ENCODE measurements at places on chromosomes 7 and 10.

GRCh38 chr10:67837541-67838314 is at the start of gene DNAJC12:
Gene DNAJC12, minus strand, starts transcription at chr10:67838188. Its CDS starts 177 bp downstream, at chr10:67838011.
- DNase-seq = no peak

DNA sequence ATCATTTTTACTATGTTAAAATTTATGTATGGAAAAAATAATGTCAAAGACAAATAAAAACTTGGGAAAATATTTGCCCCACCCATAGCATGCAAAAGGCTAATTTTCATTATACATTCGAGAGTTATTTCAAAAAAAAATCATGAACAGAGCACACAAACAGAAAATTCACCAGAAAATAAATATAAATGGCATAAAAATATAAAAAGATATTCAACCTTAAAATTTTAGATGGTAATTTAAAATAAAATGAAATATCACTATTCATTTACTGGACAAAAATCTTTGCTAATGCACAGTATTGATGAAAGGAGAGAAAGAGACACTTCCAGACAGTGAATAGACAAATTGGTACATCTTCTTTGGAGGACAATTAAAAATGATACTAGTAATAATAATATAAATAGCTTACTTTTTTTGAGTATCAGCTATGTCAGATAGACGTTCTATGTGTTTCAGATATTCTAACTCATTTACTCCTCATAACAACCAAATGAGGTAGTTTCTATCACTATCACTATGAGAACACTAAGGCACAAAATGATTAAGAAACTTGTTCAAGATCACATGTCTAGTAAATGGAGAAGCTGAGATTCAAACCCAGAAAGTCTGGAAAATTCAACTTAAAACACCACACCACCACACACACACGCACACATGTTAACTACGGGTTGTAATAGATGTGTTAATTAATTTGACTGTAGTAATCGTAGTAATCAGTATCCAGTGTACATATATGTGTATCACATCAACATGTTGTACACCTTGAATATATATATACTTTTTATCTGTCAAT is 63.0 kb downstream of the CCDC71L start:
- no peak for DNase-seq

GRCh38 chr7:113774182-113774807 is 144.5 kb downstream of the PPP1R3A start:
- no peak for DNase-seq

DNA sequence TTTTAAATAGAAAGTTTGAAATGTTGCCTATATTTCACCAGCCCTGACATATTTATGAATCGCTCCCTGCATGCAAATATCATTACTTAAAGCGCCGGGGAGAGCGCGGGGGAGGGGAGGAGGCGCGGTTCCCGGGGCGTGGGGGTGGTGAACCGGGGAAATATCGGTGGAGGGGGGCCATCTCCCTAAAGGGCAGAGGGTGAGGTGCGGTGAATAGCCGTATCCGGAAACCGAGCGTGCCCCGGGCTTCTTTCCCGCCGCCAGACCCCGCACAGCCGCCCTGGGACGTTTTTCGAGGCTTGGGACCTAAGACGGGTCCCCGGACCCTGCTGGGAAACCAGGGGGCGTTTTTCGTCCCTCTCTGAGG is 6.9 kb upstream of the ZNF503 start:
- no peak for DNase-seq

GRCh38 chr10:43427166-43427825 is 9.6 kb upstream of the ZNF487 start:
- no peak for DNase-seq
